Endothelial cell (in vitro differentiated cells): ENCODE measurements at places on chromosomes 5 and 9.

GRCh38 chr9:79858508-79858907 is 286.7 kb downstream of the TLE4 start:
- no peaks in the 10 kb centered on the region for H3K36me3 ChIP-seq
- DNase-seq = no peak
- no peak overlapping the region for H3K27ac ChIP-seq
- no peak overlapping the region for H3K4me3 ChIP-seq
- no peaks in the 10 kb centered on the region for H3K4me1 ChIP-seq
- peaks cover 4% of the 10 kb centered on the region for H3K27me3 ChIP-seq

DNA sequence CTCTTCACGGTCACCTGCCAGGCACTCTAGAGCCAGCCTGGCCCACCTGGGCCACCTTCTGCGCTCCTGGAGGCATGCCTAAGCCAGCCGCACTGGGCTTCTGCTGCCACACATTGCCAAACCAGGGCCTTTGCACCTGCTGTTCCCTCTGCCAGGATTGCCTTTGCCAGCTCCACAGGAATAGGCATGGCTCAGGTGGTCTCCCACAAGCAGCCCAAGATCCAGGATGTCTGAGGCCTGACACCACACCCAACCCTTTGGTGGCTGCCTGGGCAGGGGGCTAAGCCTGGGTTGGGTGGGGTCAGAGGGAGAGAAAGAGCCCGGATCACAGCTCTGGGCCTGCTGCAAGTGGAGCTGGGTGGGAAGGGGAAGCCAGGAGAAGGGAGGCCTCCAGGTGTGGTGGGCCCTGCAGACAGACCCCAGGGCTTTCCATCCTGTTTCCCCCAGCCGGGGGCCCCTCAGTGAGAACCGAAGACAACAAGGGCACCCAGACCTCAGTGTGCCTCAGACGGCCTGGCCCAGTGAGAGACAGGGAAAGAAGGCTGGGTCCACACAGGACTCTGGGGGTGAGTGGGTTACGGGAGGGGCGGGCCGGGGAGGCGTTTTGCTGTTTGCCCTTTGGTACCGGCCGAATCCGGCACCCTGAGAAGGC is 672 bp upstream of the SUSD3 start:
- H3K36me3 ChIP-seq = no peaks in the 10 kb centered on the region
- H3K4me1 ChIP-seq = no peaks in the 10 kb centered on the region

DNA sequence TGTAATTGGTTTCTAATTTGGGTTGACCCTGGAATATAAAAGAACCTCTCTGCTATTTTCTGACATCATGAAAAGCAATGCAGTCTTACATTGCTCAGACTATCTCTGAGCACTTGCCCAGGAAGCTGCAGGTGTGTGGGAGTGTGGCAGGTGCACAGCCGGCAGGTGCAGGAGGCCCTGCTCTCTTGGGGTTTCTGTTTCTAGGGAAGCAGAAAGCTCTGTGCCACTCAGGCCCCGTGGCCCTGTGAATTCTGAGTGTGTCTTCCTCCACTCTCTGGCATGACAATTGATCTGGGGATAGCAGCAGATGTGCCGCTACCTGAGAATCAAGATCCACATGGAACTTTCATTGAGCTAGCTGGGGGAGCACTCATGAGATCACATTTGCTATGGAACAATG is 45.7 kb upstream of the IRX2 start:
- H3K36me3 ChIP-seq = no peaks in the 10 kb centered on the region
- no peaks in the 10 kb centered on the region for H3K27me3 ChIP-seq
- no peak overlapping the region for H3K27ac ChIP-seq
- no peaks in the 10 kb centered on the region for H3K4me1 ChIP-seq
- no peak overlapping the region for H3K4me3 ChIP-seq
- DNase-seq = no peak

- peaks cover 44% of the 10 kb centered on the region for H3K4me1 ChIP-seq
- no peak for DNase-seq
- H3K36me3 ChIP-seq = peaks cover 6% of the 10 kb centered on the region
- peak overlapping the region; percentile 100 for H3K4me3 ChIP-seq
- peaks cover 11% of the 10 kb centered on the region for H3K27me3 ChIP-seq
- peak overlapping the region; percentile 97 for H3K27ac ChIP-seq
Observed at GRCh38 chr9:71910650-71911060, 338 bp downstream of the ABHD17B start.

- no peak overlapping the region for H3K27ac ChIP-seq
- no peak for DNase-seq
- H3K36me3 ChIP-seq = no peaks in the 10 kb centered on the region
- H3K4me3 ChIP-seq = no peak overlapping the region
Observed at GRCh38 chr5:6159832-6160430, 218.4 kb downstream of the MED10 start.
